ENCODE measurements at places on chromosomes 2 and 18.

- peaks cover 9% of the 10 kb centered on the region for H3K4me1 ChIP-seq
- no peak overlapping the region for H3K4me3 ChIP-seq
- H3K27me3 ChIP-seq = peaks cover 2% of the 10 kb centered on the region
Measured at GRCh38 chr18:36532394-36532793, 234.9 kb downstream of the FHOD3 start.

DNA sequence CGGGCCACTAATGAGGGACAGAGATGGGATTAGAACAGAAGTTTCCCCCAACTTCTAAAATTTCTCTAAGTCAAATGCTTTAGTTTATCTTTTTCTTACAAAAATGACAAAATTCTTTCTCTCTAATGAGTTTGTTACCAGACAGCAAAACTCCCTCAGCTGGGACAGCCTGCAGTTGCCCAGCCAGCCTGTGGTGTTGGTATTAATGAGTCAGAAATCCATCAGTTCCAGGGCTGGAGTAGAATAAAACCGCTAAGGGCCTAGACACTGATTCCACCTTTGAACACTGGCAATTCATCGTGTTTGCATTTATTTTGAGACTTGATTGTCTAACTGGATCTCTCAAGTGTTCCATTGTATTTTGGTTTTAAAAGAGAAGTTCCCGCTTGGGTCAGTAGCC, 38.3 kb upstream of the SMAD2 start:
- H3K27me3 ChIP-seq = peaks cover 12% of the 10 kb centered on the region
- H3K4me1 ChIP-seq = peaks cover 5% of the 10 kb centered on the region
- no peak for DNase-seq
- H3K27ac ChIP-seq = no peak overlapping the region
- no peak overlapping the region for H3K4me3 ChIP-seq

DNA sequence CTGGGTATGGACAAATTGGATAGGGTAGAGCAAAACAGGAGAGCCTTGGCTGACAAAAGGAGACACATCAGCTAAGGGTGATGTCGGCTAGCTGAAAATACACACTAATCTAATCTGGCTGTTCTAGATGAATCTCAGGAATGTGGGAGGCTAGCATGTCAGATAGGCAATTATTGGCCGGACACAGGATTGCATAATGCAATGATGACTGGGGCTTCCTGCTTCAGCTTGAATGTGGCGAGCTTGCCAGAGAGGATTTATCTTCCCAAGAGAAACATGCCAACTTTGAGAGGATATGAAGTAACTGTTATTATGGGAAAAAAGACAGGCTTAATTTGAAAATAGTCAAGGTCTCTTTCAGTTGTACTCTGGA, 102.4 kb downstream of the TRIB2 start:
- H3K27me3 ChIP-seq = peaks cover 4% of the 10 kb centered on the region
- no peak overlapping the region for H3K27ac ChIP-seq
- DNase-seq = no peak
- peaks cover 16% of the 10 kb centered on the region for H3K4me1 ChIP-seq
- no peaks in the 10 kb centered on the region for H3K36me3 ChIP-seq
- no peak overlapping the region for H3K4me3 ChIP-seq

DNA sequence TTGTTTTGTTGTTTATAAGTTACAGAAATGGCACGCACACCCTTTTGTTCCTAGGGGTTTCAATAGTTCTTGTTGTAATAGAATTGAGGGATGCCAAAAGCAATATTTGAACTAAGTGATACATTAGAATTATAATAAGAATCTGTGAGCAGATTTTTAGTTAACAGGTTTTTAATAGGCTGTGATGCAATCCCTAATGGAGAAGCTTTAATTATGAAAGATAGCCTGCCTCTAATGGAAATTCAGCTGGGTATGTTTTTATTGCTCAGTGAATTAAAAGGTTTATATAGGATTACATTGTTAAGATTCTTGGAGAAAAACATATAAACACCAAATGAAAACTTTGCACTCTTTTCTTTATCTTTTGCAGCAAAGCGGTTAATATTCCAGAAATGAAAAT, 131.1 kb downstream of the PPP1R1C start:
- H3K4me3 ChIP-seq = no peak overlapping the region
- H3K27me3 ChIP-seq = no peaks in the 10 kb centered on the region
- no peak for DNase-seq

- no peak overlapping the region for H3K27ac ChIP-seq
- peaks cover 5% of the 10 kb centered on the region for H3K4me1 ChIP-seq
- H3K27me3 ChIP-seq = peaks cover 38% of the 10 kb centered on the region
- DNase-seq = no peak
Measured at GRCh38 chr2:208407667-208408066, 1.1 kb downstream of the PTH2R start.

DNA sequence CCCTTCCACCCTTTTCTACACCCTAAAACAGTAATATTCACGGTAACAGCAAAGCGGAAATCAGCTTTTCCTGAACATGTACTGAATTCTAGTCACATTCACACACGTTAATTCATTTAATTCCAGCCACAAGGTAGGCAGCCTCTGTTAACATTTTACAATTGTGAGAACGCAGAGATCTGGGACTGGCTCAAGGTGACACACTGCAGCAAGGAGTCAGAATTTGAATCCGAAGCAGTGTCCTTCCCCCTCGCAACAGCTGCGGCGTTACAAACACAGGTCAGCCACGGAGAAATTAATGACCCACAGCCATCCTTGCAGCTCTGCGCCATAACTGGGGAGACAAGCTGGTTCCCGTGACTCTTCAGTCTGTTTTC, 818 bp upstream of the SLC20A1 start:
- H3K27ac ChIP-seq = peak overlapping the region; percentile 90
- peaks cover 45% of the 10 kb centered on the region for H3K36me3 ChIP-seq
- H3K27me3 ChIP-seq = peaks cover 5% of the 10 kb centered on the region

DNA sequence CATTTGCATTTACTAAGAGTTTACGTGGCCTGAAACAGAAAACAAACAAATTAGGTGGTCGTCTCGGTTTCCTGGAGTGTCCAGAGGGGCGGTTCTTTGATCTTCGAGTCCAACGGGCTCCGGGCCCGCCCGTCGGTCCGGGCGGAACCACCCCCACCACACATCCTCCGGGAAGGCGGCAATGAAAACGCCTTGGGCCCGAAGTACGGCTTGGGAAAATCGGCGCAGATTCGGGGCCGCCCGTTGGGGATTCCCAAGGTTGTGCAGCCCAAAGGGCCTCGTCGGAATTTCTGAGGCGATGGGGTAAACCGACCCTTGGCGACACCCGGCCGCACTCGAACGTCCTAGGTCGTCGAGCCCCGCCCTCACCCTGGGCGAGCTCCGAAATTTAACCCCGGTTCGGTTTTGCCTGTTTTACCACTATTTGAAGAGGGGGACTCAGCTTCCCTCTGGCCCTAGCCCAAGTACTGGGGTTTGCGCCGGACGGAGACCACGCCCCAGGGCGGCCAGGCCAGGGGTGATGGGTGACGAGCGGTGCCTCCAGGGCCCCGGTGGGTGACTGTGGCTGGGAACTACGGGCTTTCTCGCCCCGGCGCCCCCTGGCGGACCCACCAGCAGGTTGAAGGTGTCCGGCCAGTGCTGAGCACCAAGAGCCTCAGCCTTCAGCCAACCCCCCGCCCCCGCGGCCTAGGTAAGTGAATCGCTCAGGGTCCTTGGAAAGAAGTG, 1.9 kb upstream of the CFAP53 start:
- no peaks in the 10 kb centered on the region for H3K27me3 ChIP-seq
- H3K27ac ChIP-seq = no peak overlapping the region
- peak overlapping the region; percentile 64 for H3K4me3 ChIP-seq
- peaks cover 34% of the 10 kb centered on the region for H3K4me1 ChIP-seq
- peak; percentile 83 for DNase-seq

DNA sequence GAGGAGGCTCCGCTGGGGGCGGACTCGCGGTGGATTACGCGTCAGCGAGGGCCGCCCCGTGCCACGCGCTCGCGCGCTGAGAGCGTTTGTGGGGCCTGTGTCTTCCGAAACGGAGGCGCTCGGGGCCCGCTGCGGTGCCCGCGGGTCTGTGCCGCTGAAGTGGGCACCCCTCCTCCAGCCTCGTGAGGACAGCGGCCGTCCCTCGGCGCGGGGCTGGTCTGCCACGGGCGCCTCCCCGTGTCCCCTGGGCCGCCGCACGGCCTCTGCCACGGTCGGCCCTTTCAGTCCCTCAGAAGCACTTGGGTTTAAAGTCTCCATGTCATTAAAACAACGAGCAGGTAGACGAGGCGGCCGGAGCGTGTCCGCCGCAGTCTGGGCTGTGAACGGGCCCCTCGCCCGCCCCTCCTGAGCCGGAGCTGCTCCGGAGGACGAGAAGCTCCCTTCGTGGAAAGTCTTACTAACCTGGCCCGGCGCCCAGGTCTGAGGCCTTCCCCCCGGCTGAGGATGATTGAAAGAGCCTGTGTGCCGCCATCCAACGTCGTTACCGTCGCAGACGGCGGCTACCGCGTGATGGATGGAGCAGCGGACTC, 97.6 kb downstream of the NFATC1 start:
- H3K27me3 ChIP-seq = no peaks in the 10 kb centered on the region
- peaks cover 17% of the 10 kb centered on the region for H3K4me1 ChIP-seq
- H3K27ac ChIP-seq = no peak overlapping the region
- peaks cover 25% of the 10 kb centered on the region for H3K36me3 ChIP-seq
- no peak overlapping the region for H3K4me3 ChIP-seq

DNA sequence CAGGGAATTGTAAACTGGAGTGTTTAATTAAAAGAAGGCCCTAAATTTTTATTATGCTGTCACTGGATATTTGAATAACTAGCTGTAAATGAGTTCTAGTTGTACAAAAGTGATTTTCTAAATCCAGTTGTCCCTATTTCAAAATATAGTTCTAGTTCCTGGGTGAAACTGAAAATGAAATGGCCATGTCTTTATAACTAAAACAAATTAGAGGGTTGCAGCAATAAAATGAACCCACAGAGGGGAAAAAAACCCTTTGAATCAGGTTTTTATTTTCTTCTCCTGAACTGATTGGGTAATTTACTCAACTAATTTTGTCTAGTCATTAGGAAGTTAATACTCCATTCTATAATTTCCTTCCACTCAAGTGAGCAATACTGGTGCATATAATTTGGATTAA, 55.6 kb upstream of the MAP4K3 start:
- H3K4me3 ChIP-seq = no peak overlapping the region
- H3K4me1 ChIP-seq = peaks cover 25% of the 10 kb centered on the region
- no peak overlapping the region for H3K27ac ChIP-seq
- DNase-seq = no peak
- H3K27me3 ChIP-seq = peaks cover 7% of the 10 kb centered on the region

- no peak overlapping the region for H3K4me3 ChIP-seq
- H3K27ac ChIP-seq = no peak overlapping the region
- no peaks in the 10 kb centered on the region for H3K4me1 ChIP-seq
- no peaks in the 10 kb centered on the region for H3K27me3 ChIP-seq
Measured at GRCh38 chr2:235406430-235406829, 87.4 kb upstream of the AGAP1 start.

DNA sequence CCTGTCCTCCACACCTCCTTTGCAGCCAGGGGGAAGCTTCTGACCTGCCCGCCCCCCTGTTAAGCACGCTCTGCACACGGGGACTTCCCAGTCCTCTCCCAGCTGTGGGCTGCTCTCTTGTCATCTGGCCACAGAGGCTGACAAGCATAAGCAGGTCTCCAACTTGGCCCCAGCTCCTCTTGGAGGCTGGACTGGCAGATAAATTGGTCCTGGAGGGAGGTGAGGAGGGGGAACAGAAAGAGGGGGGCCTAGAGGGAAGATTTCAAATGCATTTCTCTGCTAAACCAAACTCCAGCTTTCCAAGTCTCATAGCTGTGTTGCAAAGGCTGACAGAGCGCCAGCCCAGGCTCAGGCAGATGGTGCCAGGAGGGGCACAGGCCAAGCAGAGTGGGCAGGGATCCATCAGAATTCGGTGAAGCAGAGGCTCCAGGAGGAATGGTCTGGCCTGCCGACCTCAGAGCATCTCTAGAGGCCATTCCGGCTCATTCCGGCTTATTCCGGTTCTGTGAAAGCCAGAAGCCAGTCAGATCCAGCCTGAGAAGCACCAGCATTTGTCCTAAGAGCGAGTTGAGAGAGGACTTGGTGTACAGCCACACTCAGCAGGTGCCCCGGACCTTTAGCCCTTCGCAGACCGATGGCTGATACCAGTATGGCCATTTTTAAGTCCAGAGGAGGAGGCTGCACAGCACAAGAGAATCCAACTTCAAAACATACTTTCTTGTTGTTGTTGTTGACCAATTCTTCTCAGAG, 508.9 kb upstream of the MYT1L start:
- H3K4me3 ChIP-seq = no peak overlapping the region
- no peaks in the 10 kb centered on the region for H3K27me3 ChIP-seq
- no peak overlapping the region for H3K27ac ChIP-seq
- H3K4me1 ChIP-seq = no peaks in the 10 kb centered on the region
- no peaks in the 10 kb centered on the region for H3K36me3 ChIP-seq

GRCh38 chr2:28972778-28973335, 8.2 kb upstream of the TOGARAM2 start:
- H3K4me1 ChIP-seq = peaks cover 12% of the 10 kb centered on the region
- H3K27ac ChIP-seq = no peak overlapping the region
- peak; percentile 33 for DNase-seq
- H3K36me3 ChIP-seq = no peaks in the 10 kb centered on the region
- no peaks in the 10 kb centered on the region for H3K27me3 ChIP-seq

- H3K27me3 ChIP-seq = no peaks in the 10 kb centered on the region
- H3K27ac ChIP-seq = no peak overlapping the region
- no peaks in the 10 kb centered on the region for H3K36me3 ChIP-seq
- H3K4me3 ChIP-seq = no peak overlapping the region
- H3K4me1 ChIP-seq = peaks cover 7% of the 10 kb centered on the region
- DNase-seq = no peak
Measured at GRCh38 chr18:56897122-56897521, 246.0 kb downstream of the WDR7 start.

DNA sequence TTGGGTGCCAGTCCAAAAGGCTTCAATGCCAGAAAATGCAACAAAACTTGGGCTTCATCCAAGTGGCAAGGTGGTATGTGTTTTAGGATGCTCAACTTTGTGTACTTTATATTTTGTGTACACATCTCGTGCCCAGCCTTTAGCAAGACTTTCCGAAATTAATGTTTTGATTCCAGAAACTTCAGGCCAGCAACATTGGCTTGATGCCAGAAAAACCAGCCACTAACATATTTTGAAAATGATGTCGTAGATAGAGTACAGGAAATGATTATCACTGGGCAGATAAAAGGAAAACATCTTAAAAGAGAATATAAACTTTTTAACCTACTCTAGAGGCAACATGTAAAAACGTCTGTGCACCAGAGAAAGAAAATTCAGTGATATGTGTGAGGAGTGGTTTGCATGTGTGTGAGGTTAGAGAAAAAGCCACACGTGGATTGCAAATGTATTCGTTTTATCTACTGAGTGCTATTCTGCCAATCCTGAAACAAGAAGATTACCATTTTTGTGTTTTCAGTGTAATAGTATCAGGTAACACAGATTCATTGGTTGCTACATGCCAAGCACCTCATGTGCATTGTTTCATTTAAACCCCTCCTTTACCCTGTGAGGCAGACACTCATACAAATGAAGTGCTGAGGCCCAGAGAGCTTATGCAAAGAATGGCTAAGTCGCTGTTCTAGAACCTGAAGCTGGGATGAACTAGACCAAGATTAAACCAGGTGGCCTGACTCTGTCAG, 264.8 kb downstream of the C1D start:
- H3K4me3 ChIP-seq = no peak overlapping the region
- no peak for DNase-seq
- H3K27me3 ChIP-seq = no peaks in the 10 kb centered on the region
- no peaks in the 10 kb centered on the region for H3K36me3 ChIP-seq
- H3K27ac ChIP-seq = no peak overlapping the region

GRCh38 chr2:227817850-227818674, 4.4 kb downstream of the CCL20 start:
- H3K4me1 ChIP-seq = no peaks in the 10 kb centered on the region
- peak; percentile 44 for DNase-seq
- H3K36me3 ChIP-seq = no peaks in the 10 kb centered on the region
- peaks cover 4% of the 10 kb centered on the region for H3K27me3 ChIP-seq

- peaks cover 1% of the 10 kb centered on the region for H3K27me3 ChIP-seq
- H3K4me3 ChIP-seq = no peak overlapping the region
- no peaks in the 10 kb centered on the region for H3K4me1 ChIP-seq
- H3K36me3 ChIP-seq = no peaks in the 10 kb centered on the region
- no peak for DNase-seq
Measured at GRCh38 chr2:219748671-219749570, 121.5 kb downstream of the SLC4A3 start.
